ENCODE measurements at places on chromosomes 7 and 10.

DNA sequence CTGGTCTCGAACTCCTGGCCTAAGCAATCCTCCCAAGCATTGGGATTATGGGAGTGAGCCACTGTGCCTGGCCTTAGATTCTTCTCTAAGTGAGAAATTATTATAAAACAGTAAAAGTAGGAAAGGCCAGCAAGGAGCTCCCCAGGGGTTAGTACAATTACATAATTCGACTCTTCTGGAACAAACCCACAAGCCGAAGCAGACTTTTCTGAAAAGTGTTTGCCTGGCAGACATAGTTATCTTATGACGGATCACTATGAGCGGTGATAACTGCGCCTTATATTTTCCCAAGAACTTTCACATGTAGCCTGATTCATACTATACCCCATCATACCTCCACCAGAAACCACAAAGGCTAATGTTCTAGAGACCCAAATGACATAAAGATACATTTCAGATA lies 30.2 kb upstream of the SH3PXD2A start:
- DNase-seq: no peak

GRCh38 chr7:52708846-52709245 lies 326.6 kb upstream of the POM121L12 start:
- no peak for DNase-seq

GRCh38 chr7:71996141-71996540 lies 416.0 kb downstream of the CALN1 start:
- no peak for DNase-seq

DNA sequence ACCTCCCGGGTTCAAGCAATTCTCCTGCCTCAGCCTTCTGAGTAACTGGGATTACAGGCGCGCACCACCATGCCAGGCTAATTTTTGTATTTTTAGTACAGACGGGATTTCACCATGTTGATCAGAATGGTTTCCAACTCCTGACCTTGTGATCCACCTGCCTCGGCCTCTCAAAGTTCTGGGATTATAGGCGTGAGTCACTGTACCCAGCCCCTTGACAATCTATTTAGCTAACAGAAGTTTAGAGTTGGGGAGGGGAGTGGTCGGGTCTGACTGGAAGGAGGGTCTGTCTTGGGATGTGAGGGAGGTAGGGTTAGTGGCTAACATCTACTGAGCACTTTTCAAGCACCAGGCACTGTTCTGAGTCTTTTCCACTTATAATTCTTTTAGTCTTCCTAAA lies 27.0 kb upstream of the ZCCHC24 start:
- no peak for DNase-seq

- DNase-seq: no peak
Observed at GRCh38 chr7:37249240-37249639, 199.4 kb downstream of the ELMO1 start.

- DNase-seq: peak; percentile 17
Observed at GRCh38 chr10:11697718-11698527, 44.3 kb upstream of the ECHDC3 start.
